ENCODE measurements at places on chromosomes 6 and 20.

DNA sequence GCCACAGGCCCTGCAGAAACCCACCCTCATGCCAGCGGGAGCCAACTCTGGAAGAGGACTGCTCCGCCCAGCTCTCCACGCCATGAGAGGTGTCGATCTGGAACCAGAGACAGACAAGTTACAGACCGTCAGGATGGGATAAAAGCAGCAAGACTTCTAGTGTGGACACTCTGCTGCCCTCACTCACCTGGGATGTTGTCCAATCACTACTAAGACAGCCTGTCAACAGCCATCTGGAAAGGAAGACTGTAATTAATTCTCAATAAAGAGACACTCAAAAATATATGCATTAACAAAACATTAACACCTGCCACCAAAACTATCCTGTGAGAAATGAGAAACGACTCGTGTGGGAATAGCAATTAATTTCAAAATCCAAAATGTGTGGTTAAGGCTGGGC, 28.3 kb downstream of the SLC2A4RG start:
- no peak for DNase-seq

DNA sequence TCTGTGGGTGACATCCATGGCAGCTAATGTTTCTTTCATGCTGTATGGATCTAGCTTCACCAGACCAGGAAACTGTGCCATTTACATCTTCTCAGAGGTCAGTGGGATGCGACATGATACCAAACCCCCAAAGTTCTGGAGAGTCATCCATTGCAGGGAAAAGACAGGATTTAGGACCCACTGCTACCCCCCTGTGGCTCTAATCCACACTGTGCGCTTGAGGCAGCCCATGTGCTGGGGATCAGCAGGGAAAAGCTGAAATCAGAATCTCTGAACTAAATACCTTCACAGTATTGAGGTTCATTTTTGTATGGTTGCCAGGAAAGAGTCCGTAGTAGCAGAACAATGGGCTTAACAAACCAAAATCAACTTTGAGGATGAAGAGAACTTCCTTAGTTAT, 164.4 kb downstream of the TMEM242 start:
- no peak for DNase-seq

GRCh38 chr6:140372064-140372463, 997.6 kb upstream of the CITED2 start:
- no peak for DNase-seq

GRCh38 chr20:37360391-37361115, 14.6 kb downstream of the SRC start:
- no peak for DNase-seq

GRCh38 chr20:44552568-44552949, 29.8 kb upstream of the PKIG start:
- no peak for DNase-seq

DNA sequence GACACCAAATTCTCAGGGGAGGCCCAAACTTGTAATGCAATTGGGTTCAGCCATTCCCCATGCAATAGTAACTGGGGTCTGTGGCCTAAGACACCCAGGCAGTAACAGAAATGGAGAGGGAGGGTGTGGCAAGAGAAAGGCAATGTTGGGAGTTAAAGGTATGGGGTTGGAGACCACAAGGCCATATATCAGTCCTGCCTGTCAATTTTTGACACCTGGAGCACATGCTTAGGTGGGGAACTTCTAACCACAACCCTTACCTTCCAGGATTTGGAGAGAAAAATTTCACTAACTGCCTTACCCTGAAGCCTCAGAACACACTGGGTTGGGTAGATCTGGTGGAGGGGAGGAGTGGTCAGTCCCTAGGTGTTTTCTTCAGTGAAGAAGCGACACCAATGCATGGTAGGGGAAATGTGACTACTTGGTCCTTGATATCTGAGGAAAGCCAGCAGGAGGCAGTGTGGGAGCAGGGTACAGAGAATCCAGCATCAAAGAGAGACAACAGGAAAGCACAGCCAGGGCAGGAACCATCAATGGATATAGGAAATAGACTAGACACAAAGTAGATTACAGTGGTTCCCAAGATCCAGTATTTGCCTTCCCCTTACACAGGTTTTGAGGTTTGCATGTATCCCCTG, 6.8 kb upstream of the USP49 start:
- DNase-seq: no peak
